ENCODE measurements at places on chromosomes 3 and 15. TPM values are rescaled to one million over a fixed set of nuclear protein-coding genes. Genes with fewer than 3 reads are reported as not detected.

The RFX7 gene
- total RNA-seq = 26.6 TPM

The CACNA1D gene
- not detected for total RNA-seq

DNA sequence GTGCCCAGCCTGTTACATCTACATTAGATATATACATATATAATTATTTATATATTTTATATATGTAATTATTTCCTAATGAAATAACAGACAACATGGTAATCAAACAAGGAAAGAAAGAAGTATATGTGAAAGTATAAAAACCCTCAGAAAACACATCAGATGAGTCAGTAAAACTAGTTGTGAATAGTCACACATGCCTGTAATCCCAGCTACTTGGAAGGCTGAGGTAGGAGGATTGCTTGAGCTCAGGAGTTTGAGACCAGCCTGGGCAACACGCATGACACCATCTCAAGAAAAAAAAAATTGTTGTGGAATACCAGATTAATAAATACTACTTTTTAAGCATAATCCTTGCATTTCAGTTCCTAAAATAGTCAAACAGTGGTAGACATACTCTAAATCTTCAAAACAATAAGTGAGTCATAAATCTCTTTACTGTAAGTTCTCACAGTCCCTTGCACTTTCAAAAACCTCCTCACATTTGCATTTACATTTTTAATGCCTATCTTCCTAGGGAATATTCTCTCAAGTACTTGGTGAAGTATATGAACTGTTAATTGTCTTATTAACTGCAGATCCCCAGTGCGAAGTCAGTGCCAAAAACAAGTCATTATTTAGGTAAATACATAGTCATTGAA, 106.5 kb downstream of the MYO9A start:
- H3K4me3 ChIP-seq = no peak overlapping the region
- H3K36me3 ChIP-seq = peaks cover 9% of the 10 kb centered on the region
- DNase-seq = no peak
- peaks cover 4% of the 10 kb centered on the region for H3K4me1 ChIP-seq
- H3K27ac ChIP-seq = no peak overlapping the region
- H3K27me3 ChIP-seq = no peaks in the 10 kb centered on the region

DNA sequence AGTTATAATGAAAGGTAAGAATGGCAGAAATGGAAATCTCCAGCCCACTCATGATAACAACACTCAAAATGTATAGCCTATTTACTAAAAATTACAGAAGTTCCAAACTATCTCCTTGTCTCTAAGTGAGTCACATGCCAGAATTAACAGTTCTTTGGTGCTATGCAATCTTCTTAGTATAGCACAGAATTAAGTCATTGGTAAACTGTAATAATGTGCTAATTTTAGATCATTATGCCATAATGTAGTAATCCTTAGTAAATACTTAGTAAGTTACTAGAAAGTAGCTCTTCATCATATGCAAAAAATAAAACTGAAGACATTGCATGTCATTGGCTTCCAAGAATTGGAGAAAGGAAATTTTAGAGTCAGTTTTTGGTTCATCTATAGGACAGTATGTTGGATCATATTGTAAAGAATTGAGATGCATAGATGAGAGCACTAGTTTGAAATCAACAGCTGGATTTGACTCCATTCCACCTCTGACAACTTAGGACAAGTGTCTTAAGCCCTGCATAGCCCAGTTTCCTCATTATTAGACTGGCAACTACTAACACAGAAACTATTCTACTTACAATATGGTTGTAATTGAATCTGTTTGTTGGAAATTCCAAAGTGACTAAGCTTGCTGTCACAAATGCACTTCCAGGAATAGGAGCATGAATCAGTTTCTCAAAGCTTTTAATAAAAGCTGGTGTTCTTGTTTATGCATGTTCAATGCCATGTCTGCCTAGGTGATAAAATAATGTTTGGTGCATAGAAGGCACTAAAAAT, 40.1 kb upstream of the CD47 start:
- peaks cover 85% of the 10 kb centered on the region for H3K4me1 ChIP-seq
- peaks cover 59% of the 10 kb centered on the region for H3K36me3 ChIP-seq
- no peak for DNase-seq
- H3K27me3 ChIP-seq = no peaks in the 10 kb centered on the region

GRCh38 chr15:71472566-71472965, 337.8 kb upstream of the NR2E3 start:
- no peak overlapping the region for H3K27ac ChIP-seq
- H3K4me1 ChIP-seq = no peaks in the 10 kb centered on the region
- H3K27me3 ChIP-seq = no peaks in the 10 kb centered on the region
- DNase-seq = no peak

- no peak for DNase-seq
- no peak overlapping the region for H3K27ac ChIP-seq
- peaks cover 12% of the 10 kb centered on the region for H3K27me3 ChIP-seq
- no peaks in the 10 kb centered on the region for H3K36me3 ChIP-seq
- no peaks in the 10 kb centered on the region for H3K4me1 ChIP-seq
Measured at GRCh38 chr15:98350276-98350675, 298.1 kb upstream of the IGF1R start.
